ENCODE measurements at places on chromosomes 4 and X.

DNA sequence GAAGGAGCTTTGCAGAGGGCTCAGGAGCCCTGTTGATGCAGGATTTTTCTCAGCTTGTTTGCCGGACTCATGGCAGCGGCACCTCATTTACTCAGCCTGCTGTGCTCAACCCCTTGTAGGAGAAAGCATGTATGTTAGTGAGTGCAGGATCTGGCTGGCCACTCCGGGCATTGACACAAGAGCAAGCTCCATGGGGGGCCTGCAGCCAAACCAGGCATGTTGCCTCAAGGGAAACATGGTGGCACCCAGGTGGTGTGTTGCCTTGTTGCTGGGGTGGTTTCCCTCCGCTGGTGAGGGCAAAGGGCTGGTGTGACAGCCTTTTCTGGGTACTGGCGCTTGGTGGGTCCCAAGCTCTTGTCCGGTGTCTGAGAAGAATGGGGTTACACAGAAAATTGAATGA, 189.3 kb upstream of the ANXA3 start:
- no peak for DNase-seq

DNA sequence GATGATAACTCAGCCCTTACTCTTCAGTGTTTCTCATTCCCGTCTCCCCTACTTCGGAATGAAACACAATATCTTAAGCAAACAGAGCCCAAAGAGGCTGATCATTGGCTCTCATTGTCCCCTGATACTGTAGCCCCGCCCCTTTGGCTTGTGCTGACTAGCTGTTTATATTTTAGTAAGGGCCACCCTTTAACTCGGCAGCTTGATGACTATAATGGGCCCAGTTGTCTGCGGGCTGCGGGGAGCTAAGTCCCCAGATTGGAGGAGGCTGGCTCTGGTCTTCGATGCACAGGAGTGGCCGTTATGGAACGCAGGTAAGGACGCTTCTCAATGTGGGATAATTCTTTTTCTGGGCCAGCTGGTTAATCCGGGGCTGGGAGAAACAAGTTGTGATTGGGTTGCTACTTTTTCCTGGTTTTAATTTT, at the start of gene TRIM2:
TRIM2 (plus strand) TSS at position 197 of the 425 bp plus-strand sequence; CDS start at position 285, 88 bp downstream.
- peak; percentile 80 for DNase-seq

GRCh38 chr4:123405267-123405865, 8.8 kb downstream of the SPRY1 start:
- DNase-seq, result no peak

- DNase-seq, result no peak
Measured at GRCh38 chrX:133542476-133542875, 127.2 kb upstream of the GPC4 start.

- DNase-seq, result peak; percentile 76
Measured at GRCh38 chrX:11944501-11944900, 186.5 kb downstream of the MSL3 start.

DNA sequence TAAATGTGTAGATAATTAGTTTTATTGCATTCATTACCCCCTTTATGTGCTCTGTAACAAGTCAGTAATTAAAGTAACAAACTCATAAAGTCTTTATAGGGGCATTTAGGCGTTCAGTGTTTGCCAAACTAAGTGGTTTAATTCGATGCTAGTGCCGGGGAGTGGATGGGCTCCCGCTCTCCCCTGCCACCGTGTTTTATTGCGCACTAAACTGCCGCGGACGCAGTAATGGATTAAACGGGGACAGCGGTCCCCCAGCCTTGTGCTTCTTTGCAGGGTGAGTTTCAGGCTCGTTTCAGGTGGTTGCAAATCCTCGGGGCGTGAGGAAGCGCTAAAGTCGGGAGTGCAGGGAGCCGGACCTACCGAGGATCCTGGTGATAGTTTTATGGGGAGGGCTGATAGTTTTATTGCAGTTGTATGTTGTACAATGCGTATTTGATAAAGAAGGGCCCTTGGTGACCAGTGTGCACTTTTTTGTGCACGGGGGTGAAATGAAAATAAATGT, 1.6 kb upstream of the PHOX2B start:
- DNase-seq, result peak; percentile 78

DNA sequence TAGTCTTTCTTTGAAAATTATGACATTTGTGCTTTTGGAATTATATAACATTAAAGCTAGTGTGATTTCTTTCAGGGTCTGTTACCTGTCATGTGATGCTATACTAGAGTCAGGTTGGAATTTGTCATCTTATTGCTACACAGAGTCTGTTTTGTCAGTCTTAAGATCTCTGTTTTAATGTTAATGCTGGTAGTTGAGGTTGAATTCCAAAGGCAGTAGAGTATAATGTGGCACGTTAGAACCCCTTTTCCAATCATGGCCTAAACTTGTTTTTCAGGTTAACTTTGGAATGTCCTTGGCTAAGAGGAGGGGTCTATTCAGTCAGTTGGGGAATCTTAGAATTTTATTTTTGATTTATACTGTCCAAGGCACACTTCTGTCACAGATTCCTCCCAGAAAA, 258.5 kb downstream of the PABPC4L start:
- no peak for DNase-seq

DNA sequence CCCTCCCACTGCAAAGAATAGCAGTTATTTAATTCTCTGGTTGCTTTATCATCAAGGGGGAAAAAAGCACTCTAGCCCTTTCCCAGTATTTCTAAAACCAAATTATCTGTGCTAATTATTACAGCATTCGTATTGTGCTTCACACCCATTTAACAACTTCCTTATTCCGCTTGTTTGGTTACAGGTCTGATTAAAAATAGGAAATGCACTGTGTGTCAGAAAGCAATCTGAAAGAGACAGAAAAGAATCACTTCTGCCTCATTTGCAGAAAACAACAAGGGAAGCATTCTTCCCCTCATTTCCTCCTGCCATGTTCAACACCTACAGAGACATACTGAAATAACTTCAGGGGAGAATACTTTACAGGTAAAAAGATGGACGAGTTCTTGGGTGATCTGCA, 114.9 kb upstream of the MAP3K15 start:
- no peak for DNase-seq

- peak; percentile 26 for DNase-seq
Measured at GRCh38 chrX:111652719-111653118, 28.3 kb upstream of the ALG13 start.

DNA sequence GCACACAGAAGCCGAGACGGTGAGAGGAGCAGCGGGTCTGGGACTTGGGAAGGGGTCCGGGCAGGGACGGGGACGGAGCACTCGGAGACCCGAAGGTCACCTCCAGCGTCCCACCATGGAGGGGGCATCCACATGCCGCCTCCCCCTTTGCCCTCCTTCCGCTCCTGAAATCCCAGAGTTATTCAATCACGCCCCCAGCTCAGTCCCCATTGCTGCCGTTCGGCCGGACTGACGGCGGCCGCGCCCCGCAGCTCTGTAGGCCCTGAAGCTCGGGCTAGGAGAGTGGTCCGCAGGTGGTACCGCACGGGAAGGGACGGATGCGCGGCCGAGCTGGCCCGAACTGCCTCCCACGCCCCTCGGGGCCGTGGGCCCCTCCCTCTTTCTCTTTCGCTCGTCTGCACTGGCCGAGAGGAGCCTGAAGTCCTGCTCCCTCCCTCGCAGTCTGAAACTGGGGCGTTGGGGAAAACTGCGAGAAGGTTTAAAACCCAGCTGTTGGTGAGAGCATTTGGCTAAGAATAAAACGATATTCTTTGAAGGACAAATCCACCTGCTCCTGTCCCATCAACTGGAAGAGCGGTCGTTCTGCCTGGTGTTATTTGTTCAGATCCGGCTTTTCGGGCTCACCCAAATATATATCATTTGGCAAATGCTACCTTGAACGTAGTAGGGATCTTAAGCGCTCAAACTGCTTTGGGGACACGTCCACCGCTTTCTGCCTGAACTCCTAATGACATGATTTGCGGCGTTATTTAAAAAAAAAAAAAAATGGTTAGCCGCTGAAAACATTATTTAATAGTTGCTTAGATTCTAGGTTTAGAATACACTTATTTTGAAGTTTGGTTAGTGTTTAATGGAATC, 719 bp downstream of the USO1 start:
- peak; percentile 71 for DNase-seq

- no peak for DNase-seq
Measured at GRCh38 chrX:111662292-111662691, 18.7 kb upstream of the ALG13 start.

DNA sequence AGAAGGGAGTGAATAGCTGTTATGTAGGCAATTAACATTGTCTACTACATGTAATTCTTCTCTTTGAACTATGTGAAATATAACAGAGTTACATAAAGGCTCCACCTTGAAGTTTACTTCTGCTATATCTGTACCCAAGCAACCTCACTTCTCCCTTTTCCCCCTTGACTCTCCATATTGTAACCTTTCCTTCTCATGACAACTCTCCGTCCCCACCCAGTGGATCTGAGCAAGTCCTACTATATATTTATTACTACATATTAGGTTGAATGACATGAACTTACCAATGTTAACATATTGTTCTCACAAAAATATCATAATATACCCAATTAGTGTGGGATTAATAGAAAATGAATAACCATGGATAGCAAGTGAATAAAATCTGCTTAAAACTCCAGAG, 93.2 kb upstream of the ATP8A1 start:
- DNase-seq, result peak; percentile 60

DNA sequence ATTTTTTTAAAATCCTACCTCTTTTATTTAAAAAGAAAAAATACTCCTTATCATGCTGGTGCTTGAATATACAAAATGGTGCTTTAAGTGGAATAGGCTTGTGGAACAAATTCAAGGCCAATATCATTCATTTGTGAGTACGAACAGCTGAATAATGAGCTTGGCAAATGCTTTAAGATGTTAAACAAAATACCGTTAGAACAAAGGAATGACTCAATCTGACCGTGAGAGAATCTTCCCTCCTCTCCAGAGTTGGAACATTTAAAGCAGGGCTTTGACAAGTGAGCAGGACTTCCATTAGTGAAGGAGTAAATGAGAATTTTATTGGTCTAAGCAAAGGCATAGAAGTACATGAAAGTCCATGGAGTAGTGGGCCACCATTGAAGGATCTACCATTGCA, 74.5 kb downstream of the DCLK2 start:
- DNase-seq, result no peak

GRCh38 chr4:6092131-6092530, 73.9 kb upstream of the C4orf50 start:
- DNase-seq, result no peak

GRCh38 chrX:118751950-118752783, 24.8 kb downstream of the IL13RA1 start:
- DNase-seq, result no peak

DNA sequence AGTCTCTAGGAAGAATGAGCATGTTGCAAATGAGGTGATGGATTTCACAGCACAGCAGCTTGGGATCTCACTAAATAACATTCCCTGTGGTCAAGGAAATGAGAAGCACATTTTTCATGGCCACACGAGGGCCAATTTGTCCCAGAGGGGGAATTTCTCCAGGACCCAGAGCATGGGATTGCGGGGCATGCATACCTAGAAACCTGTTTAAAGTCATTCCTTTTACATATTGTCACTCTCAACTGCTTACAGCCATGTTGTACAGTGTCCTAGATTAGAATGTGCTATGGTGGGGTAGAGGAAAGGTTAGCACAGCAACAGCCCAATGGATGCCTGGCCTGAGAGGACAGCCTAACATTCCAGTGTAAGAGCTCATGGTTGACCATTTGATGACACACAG, 37.4 kb upstream of the NLGN4X start:
- no peak for DNase-seq

GRCh38 chr4:85419103-85419502, 55.8 kb upstream of the ARHGAP24 start:
- peak; percentile 74 for DNase-seq

DNA sequence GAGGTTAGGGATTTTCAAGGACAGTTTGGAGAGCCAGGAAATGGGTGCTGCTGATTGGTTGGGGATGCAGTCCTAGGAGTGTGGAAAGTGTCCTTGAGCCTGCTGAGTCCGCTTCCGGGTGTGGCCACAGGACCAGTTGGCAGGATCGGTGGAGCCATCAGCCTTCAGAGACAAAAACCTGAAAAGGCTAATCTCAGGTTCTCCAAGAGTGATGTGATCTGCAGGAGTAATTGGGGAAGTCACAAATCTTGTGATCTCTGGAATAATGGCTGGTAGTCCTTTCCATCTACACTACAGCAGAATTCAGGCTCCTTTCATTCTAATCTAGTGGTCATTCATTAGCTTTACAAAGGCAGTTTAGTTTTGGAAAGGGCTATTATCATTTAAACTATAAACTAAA, 55.9 kb upstream of the BMP2K start:
- DNase-seq, result no peak

DNA sequence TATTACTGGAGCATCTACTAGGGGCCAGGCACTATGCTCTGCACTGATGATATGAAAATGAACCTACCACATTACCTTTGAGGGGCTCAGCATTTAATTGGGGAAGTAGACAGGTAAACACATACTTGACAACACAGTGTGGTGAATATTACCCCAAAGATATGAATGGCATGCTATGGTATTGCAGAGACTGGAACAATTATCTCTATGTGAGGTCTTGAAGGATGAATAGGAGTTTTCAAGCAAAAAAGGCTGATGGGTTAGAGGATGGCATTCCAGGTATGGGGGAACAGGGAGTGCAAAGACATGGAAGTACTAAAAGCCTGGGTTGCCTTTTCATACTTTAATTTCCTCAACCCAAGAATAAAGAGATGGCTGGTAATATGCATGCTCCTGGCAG, 59.1 kb upstream of the CAPN6 start:
- no peak for DNase-seq

DNA sequence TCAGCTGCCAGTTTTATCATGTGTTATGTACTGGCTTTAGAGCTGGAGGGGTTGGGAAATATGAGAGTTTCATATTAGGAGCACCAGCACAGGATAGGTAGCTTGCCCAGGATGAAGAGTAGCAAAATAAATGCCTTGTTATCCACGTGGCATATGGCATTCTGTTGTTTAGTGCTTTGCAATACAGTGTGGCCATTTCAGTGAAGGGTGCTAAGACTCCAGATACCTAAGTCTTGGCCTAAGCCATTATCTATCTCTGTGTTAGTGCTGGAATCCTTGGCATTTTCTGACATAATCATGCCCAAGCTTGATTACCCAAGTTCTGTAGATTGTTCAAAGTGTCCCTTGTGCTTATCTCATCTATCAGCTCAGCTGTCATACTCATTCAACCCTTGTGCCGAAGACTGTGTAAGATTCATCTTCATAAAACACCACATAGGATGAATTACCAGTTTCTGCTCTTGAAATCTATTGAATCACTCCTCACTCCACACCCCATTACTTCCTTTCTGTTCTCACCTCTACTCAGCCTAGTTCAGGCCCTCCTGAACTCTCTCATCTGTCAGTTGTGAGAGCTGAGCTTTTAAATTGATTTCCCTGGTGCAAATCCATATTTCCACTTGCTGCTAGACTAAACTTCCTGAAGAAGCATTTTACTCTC, 73.5 kb downstream of the CLCN5 start:
- no peak for DNase-seq

DNA sequence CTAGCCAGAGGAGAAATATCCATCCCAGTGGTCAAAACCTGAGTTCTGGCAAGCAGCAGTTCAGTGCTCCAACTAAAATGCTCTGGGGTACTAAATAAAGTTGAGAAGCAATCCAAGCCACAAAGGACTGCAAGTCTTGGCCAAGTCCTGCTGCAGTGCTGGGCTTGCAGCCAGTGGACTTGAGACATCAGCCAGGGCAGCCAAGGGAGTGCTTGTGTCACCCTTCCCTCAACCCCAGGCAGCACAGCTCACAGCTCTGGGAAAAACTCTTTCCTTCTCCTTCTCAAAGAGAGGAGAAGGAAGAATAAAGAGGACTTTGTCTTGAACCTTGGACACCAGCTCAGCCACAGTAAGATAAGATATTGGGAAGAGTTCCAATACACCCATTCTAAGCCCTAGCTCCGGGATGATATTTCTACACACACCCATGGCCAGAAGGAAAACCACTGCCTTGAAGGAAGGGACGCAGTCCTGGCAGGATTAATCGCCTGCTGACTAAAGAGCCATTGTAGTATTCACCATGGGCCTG, 99.8 kb downstream of the PTCHD1 start:
- DNase-seq, result no peak

Measured in NCI-H82 (cell line).